Transverse colon (tissue), 4 donors: ENCODE measurements at places on chromosomes 4 and X. TPM values are rescaled to one million over a fixed set of nuclear protein-coding genes. Genes with fewer than 3 reads are reported as not detected.

The CENPE gene
- total RNA-seq: 2.8 TPM

The TCEAL3 gene
- total RNA-seq: 9.7 TPM

The IL1RAPL1 gene
- 0.14 TPM for total RNA-seq

The ADAM29 gene
- total RNA-seq: not detected

The CXCL6 gene
- not detected for total RNA-seq

The VCX2 gene
- not detected for total RNA-seq

The IDH3G gene
- total RNA-seq: 77.5 TPM

The RASL11B gene
- 0.55 TPM for total RNA-seq

The PABPC1L2A gene
- not detected for total RNA-seq
